ENCODE measurements at places on chromosomes 7 and 10.

GRCh38 chr7:55348502-55348901, 16.6 kb upstream of the LANCL2 start:
- no peak for DNase-seq

GRCh38 chr7:100888988-100889750, at the start of gene UFSP1:
Gene UFSP1 (minus strand): TSS chr7:100889715. CDS start chr7:100889271, 444 bp downstream.
- DNase-seq: no peak

DNA sequence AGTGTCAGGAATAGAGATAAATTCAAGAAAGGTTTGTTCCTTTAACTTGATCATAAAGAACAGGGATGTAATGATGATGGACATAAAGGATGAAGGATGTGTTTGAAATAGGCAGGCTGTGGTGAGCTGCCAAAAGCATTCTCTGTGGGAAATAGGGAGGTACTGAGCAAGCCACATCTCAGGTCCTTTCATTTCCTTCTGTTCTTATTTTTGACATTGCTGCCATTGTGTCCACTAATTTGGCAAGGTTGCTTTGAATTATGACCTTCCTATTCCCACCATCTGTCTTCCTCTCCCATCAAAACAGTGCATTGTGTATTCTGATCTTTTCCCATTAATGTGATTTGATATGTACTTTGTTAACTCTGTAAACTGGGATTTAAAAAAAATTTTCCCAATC, 9.4 kb downstream of the SCRN1 start:
- no peak for DNase-seq

GRCh38 chr7:108589874-108590273, 20.2 kb downstream of the DNAJB9 start:
- no peak for DNase-seq

- no peak for DNase-seq
Observed at GRCh38 chr10:133245439-133246235, 8.0 kb downstream of the VENTX start.

DNA sequence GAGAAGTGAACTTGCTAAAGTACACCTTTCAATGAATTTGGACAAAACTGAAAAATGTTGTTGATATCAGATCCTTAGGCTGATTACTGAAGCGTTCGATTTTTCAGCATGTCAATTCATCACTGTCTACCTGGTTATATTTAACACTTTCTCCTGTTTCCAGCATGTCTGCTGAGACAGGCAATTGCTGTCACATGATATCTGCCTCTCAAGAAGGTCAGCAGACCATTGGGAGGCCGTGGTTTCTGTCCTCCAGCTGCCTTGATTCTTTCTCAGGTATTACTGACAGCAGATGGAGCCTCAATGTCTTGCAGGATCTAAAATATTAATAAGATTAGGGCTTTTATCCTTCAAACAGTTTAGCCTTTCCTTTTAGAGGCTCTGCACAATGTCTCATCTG, 127.5 kb downstream of the SNX10 start:
- no peak for DNase-seq

DNA sequence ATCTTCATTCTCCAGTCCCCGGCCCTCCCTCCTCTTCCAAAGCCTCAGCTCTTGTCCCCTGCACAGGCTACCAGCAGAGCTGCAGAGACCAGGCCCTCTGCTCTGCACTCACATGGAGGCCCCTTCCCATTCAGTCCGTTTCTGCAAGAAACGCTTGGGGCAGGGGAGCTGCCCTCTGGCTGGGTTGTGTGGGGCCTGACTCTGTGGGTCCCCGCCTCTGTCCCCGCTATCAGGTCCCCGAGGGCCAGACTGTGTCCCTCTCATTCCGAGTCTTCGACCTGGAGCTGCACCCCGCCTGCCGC, 1.5 kb downstream of the PCOLCE start:
- DNase-seq: no peak
